ENCODE measurements at places on chromosomes 7 and 10.
A peak's percentile ranks its signal among the peaks of the same experiment; 100 is the strongest.

GRCh38 chr10:103192451-103193106, 493 bp downstream of the NT5C2 start:
- peak; percentile 89 for DNase-seq

GRCh38 chr10:131749767-131750142, 151.1 kb upstream of the PPP2R2D start:
- no peak for DNase-seq

DNA sequence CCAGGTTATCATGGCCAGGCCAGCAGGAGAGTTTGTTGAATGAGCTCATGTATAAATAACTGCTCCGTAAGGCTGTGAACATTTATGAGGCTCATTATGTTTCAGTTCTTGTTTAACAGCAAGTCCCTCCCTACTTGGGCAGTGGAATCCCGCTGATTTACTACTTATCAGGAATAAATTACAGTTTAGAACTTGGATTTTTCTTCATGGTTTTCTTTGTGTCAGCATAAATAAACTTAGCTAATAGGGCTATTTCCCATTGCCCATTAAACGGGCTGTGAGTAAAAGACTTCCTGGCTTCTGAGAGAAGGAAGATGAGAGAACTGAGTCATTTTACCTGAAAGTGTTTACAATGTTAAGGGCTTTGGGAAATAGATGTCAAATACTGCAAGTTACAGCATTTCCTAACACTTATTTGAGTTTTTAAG, 701.6 kb upstream of the ANKRD30A start:
- no peak for DNase-seq

- no peak for DNase-seq
These were observed 738.1 kb downstream of the KCNMA1 start for GRCh38 chr10:76899490-76899889.

DNA sequence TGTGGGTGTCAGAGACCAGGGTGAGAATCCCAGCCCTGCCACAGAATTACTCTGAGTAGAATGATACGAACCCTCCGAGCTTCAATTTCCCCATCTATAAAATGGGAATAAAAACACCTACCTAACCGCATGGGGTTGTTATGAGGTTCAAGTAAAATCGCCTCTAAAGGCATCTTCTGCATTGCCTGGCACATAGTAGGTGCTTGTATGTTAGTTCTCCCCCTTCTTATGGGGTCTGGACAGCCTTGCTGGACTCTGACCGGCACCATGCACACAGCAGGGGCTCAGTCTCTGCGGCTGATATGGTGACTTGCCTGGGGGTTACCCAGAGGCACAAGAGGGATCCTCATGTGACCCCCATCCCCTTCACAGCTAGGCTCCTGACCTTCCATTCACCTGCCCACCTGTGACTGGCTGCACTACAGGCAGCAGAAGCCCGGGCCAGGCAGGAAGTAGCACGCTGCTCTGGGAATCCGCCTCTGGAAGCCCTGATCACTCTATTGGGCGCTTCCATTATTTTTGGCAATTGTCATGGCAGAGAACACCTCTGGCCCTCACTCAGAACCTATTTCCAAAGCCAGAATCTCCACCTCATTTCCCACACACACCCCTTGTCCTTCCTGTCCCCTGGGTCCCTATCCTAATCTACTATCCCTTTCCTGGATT, 6.0 kb downstream of the SH3PXD2A start:
- no peak for DNase-seq

DNA sequence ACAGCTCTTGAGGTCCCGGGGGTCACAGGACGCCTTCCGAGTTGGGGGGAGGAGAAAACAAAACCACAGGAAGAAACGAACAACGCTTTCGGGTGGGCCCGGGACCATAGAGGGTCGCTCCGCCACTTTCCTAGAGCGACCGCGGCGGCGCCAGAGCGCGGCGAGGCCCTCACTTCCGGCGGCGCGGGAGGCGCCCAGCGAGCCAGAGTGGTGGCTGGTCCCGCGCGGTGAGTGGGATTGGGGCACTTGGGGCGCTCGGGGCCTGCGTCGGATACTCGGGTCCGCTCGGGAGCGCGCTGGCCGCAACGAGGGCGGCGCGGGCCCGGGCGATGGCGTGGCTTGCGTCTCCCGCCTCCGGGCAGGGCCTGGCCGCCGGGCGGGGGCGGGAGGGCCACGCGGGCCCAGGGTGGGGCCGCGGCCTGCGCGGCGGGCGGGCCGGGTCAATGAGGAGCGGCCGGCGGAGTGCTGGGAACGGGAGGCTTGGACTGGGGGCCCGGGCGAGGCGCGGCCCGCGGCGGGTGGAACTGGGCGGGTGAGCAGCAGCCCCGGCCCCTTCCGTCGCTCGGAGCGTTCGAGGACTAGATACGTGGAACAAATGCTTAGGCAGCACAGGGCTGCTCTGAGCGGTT, at the start of gene ZNF22:
Gene ZNF22, plus strand, starts transcription at position 172 of the 629 bp plus-strand sequence. CDS start 2,446 bp downstream, outside the sequence.
- DNase-seq = peak; percentile 81

DNA sequence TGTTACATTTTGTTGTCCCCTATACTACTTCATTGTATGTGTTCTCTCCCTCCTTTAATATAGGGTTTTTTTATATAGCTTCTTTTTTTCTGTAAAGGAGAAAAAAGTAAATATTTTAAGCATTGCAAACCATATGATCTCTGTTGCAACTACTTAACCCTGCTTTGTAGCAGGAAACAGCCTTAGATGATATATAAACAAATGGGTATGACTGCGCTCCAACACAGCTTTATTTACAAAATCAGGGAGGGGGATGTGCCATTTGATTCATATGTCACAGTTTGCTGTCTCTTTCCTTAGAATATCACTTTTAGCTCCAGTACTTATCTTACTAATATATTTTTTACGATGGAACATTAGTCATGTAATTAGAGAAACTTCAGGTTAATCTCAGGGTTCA, 155.2 kb upstream of the GNAI1 start:
- DNase-seq = no peak

DNA sequence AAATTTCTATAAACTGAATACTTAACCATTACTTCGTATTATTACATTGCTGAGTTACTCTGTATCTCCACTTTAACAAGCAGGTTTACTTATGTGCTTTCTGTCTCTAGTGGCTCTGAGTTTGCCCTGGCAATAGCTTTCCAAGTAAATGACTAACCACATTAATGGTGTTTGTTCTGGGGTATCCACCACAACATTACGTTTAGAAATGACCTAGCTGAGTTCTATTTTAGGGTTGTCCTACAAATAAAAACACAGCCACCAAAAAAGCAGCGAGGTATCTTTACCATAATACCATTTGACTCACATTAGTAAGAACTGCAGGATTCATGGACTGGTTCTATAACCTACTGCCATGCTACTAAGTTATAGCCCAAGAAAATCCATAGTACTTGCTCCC, 83.1 kb downstream of the HIBADH start:
- no peak for DNase-seq

GRCh38 chr7:71750290-71750689, 618.3 kb downstream of the GALNT17 start:
- no peak for DNase-seq

DNA sequence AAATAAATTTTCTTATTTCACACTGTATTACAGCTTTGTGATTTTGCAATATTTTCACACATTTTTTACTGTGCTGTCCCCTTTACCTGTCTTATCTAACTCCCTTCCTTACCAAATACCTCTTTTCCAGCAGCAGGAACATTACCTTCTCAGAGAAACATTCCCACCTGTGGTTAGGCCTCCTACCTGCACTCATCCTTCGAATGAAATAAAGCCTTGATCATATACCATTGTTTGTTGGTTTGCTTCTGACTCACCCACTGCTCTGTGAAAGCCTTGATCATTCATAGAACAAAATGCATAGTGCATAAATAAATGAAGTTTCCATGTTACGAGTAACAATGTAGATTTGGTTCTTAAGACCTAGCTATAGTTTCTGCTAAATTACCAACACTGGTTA, 256.3 kb downstream of the ARL4A start:
- no peak for DNase-seq

- DNase-seq = peak; percentile 37
These were observed 462 bp downstream of the KIAA1549 start for GRCh38 chr7:138980563-138981291.

DNA sequence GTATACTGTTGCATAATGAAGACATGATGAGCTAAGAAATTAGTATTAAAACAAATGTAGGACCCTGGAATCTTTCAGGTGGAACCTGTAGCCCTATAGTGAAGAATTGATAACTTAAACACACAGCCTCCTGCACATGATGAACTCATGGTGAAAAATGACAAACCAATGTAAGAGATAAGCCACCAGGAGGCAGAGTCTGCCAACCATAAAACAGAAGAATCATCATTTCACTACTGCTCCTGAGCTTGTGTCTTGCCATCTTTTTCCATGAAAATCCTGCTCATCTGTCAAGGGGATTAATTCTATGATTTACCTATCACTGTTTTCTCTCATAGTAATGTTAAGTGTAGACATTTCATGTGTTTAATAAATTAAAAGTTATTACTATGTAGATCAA, 363.9 kb downstream of the MALRD1 start:
- DNase-seq = peak; percentile 59

GRCh38 chr10:6624392-6624791, 44.3 kb upstream of the PRKCQ start:
- peak; percentile 16 for DNase-seq

DNA sequence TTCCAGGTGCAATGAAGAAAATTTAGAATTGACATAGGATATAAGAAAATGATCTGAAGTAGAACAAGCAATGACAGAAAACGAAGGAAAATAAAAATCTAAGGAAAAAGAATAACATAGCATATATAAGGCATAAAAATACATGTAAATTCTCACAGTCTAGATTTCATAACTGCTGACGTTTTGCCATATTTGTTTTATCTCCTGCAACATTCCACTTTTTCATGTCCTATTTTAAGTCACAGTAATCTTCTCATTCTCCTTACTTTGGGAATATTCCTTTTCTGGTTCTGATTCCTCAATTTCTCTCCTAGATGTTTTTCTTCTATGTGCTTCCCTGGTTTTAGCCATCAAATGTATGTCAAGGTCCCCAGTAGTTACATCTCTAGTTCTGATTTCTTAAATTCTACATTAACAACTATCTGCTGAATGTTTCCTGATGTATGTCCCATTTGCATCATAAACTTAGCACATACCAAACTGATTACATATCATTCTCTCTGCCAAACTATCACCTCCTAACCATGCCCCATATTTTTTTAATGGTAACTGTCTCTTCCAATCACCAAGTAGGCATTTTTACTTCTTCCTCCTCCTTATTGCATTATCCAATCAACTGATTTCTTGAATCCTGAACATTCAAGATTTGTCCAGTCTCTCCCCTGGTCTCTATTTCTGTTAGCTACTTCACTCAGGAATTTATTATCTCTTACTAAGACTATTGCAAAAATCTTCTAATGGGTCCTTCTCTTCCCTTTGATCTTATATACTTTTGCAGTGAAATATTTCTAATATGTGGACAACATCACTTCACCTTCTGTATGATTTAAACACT, 171.3 kb downstream of the DNAJC1 start:
- DNase-seq = no peak

DNA sequence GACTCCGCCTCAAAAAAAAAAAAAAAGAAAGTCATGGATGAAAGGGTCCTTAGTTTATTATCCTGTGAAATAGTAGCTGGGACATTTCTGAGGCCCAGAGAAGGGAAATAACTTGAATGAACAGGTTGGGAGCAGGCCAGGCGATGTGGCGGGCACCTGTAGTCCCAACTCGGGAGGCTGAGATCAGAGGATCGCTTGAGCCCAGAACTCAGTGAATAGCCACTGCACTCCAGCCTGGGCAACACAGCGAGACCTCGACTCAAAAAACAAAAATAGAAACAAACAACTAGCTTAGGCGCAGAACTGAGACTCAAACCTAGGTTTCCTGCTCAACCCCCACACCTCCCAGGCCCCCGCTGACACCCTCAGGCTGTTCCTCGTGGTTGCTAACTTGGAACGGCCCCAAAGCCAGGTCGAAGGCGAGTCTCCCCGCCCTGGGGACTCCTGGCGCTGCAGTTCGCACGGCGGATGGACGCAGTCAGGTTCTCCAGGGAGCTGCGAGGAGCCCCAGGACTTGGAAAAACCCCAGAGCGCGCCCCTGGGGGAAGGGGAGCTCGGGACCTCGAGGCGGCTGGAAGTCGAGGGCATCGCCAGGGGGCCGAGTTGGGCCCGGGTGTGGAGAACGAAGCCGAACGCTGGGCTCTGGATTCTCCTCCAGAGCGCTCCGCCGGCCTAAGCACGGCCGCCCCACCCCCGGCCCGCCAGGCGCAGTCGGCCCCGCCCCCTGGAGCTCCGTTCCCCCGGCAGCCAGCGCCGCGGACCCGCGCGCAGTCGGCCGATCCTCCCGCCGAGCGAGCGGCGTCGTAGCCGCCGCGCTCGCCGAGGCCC, at the start of gene STOX1:
Gene STOX1, plus strand, starts transcription at position 768 of the 828 bp plus-strand sequence. CDS start 93 bp downstream, outside the sequence.
- peak; percentile 91 for DNase-seq

DNA sequence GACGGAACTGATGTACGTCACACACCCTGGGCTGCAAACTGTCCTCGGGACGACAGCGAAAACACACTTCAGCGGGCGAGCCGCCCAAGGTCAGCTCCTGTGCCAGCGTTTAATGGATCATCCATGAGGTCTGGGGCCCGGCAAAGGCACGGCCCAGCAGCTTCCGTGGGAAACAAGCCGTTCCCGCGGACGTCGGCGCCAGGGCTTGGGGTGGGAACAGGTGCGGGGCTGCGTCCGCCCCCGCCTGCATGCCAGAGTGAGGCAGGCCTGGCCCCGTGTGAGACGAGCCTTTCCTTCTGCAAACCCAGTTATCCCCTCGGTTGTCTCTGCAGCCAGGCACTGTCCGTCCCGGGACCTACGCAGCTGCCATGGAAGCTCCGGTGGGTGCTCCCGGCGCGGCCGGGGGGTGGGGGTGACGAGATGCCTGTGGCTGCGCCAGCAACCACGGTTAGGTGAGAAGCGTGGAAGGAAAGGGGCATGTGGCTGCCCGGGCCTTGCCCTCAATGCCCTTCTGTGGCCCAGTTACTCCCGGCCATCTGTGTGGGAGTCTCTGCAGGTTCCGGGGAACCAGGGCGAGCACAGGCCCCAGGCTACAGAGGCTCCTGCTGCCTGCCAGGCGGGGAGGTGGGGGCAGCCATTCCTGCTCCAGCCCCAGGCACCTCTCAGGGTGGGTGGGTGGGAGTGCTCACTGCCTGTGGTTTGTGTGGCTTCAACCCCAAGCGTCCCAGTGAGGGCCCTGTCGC, 42.2 kb upstream of the PDGFA start:
- DNase-seq = no peak

GRCh38 chr10:119251315-119251708, 43.9 kb downstream of the GRK5 start:
- DNase-seq = no peak
